ENCODE measurements at places on chromosomes 7 and 10. TPM values are rescaled to one million over a fixed set of nuclear protein-coding genes. Genes with fewer than 3 reads are reported as not detected.

The LIPK gene
- total RNA-seq: not detected

The SVOPL gene
- total RNA-seq: not detected

The STARD3NL gene
- total RNA-seq: 52.0 TPM

The TFPI2 gene
- 16.0 TPM for total RNA-seq

The TMEM196 gene
- total RNA-seq: 0.13 TPM

The AKAP9 gene
- total RNA-seq: 61.0 TPM

The SEMA3A gene
- total RNA-seq: 178 TPM

The OLAH gene
- not detected for total RNA-seq

The FAM241B gene
- 0.91 TPM for total RNA-seq

The GRID1 gene
- total RNA-seq: not detected

The JAZF1 gene
- total RNA-seq: 28.9 TPM

The RAMP3 gene
- 0.13 TPM for total RNA-seq

The OPN4 gene
- not detected for total RNA-seq

The GRID2IP gene
- 0.11 TPM for total RNA-seq

The ZNF727 gene
- total RNA-seq: 2.9 TPM
